ENCODE measurements at places on chromosomes 11 and 22.

DNA sequence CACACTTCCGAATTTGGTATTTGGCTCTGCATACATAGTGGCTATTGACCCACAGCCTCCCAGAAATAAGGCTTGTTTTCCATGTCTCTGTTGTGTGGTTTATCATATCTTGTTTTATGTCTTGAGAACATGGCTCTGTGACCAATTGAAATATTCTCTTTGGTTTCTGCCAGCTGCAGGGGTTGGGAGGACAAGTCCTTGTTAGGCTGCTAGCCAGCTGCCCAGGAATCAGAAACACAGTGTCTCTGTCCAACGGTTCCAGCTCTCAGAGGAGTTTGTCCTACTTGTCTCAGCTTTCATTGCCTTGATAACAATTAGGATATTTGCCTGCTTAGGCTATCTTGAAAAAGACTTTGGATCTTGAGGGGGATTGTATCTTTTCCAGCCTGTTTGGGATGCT, 6.0 kb upstream of the SLC7A4 start:
- DNase-seq, result peak; percentile 23

DNA sequence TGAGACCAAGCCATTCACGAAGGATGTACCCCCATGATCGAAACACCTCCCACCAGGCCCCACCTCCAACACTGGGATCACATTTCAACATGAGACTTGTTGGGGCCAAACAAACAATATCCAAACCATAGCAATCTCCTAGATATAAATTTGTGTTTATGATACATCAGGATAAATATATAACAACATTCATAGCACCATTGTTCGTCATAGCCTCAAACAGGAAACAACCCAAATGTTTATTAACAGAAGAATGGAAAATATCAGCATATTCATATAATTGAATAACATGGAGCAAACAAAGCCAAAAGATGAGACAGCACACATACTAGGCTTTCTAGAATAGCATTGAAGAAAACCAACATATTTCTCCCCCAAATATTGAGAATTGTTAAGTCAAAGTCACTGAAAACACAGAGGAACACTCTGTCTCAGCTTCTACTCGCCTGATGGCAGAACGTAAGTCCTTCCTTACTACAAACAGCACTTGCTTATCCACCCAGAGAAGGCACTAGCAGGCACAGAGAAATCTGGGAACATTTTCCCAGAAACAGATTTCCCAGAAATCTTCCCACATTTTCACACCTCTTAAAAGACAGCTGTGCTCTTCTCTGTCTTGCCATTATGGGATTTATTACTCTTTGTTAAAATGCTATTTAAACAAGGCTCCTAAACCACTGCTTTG, 8.1 kb upstream of the GDPD4 start:
- no peak for DNase-seq

GRCh38 chr22:49856343-49856742, 2.7 kb downstream of the ZBED4 start:
- DNase-seq, result no peak

GRCh38 chr22:50471962-50472361, 2.9 kb downstream of the SBF1 start:
- DNase-seq, result no peak

DNA sequence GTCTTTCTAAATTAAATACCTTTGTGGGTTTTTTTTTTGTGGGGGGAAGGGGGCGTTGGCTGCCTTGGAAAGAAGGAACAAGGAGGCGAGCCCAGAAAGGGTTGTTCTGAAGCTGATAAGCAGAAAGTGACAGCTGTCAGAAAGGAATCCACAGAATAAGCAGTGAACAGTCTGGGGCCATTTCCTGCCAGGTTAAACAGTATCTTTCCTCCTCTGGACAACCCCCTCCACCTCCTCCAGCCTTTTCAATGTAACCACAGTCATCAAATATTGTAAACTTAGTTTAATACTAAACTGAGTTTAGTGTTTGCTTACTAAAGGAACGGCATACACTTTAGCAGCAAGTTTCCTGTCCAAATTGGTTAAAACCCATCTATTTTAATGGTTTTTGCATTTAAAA, 271.2 kb upstream of the SYN3 start:
- no peak for DNase-seq

GRCh38 chr11:79396674-79397073, 44.2 kb downstream of the TENM4 start:
- DNase-seq, result peak; percentile 56

DNA sequence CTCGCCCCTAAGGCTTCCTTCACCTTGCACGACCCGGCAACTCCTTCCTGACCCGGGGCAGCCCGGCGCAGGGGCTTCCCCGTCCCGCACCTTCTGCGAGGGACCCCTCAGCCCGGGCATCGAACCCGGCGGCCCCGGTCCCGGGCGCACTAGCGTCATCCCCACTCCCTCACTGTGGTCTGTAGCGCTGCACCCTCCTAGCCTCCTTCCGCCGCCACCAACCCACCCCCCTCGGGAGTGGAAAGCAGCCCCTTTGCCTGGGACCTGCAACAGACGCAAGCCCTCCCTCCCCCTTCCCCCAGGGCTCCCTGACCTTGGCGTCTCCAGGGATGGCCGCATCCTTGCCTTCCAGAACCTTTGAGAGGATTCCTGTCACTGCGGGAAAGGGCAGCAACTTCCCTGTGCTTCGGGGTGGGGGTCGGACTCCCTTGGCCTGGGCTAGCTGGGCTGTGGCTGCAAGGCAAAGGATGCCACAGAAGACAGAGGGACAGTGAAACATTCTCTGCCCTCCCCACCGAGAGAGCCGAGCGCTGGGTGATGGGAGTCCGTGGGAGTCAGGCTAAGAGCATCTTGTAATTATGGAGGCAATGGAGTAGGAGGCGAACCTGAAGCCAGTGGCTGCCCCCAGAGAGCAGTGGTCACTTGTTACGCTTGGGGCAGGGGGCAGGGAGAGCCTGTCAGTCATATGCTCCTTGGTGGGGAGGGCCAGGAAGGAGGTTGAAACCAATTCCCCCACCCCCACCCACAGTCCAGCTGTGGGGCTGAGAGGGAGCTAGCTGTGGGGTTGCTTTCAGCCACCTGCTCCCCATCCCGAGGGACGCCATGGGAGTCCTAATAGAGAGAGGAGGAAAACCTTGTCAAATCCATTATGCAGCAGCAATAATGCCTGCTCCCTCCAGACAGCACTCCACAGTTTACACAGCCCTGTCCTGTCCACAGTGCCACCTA, 920 bp downstream of the TMEM132A start:
- DNase-seq, result no peak

DNA sequence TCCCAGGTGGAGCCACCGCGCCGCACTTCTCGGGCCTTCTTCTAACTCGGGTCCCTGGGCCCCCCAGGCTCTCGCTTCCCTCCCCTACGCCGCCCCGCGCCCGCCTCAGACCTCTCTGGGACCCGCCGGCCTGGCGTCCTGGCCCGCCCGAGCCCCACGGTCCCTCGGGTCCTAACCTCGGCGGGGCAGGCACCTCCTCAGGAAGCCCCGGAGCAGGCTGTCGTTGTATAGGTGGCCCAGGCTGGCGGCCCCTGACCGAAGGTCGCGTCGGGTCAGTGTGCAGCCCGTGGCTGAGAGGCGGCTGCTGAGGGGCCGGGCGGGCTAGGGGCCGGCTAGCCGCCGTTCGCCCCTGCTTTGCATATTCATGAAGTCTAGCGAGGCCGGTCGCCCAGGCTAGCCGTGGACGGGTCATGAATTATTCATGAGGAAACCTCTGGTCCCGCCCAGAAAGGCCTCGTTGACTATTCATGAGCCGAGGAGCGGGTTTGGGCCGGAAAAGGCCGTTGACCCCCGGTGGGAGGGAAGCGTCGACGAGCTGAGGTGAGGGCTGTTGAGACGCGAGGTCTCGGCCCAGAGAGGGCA, at the start of gene HORMAD2:
TSS of gene HORMAD2 (plus strand) at position 513 of the 582 bp plus-strand sequence. CDS start 13,489 bp downstream, outside the sequence.
- peak; percentile 64 for DNase-seq

DNA sequence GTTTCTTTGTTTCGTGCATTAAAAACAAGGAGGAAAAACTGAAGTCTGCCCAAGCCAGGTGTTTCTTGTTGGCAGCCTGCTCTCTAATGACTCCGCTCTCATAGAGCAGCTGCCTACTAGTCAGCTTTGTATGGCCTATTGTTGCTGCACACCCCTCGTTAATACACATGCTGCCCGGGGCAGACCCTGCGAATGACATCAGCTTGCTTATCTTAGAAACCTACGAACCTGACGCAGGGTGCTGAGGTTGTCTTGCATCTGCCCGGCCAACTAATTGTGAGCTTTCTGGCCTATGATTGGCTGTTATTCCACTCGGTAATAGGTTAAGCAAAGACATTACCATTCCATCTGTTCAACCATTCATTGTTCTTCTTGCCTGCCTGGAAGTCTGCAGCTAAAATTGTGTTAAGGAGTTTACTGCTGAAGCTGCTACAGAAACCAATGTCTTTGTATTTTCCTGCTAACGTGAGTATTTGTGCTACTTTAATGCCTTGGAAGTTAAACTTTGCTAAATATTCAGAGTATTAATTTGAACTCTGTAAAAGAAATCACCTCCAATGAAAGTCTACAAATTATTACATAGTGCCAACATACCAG, 37.5 kb downstream of the ZC3H12C start:
- peak; percentile 69 for DNase-seq

GRCh38 chr11:44110231-44110679, 14.8 kb downstream of the EXT2 start:
- peak; percentile 49 for DNase-seq

DNA sequence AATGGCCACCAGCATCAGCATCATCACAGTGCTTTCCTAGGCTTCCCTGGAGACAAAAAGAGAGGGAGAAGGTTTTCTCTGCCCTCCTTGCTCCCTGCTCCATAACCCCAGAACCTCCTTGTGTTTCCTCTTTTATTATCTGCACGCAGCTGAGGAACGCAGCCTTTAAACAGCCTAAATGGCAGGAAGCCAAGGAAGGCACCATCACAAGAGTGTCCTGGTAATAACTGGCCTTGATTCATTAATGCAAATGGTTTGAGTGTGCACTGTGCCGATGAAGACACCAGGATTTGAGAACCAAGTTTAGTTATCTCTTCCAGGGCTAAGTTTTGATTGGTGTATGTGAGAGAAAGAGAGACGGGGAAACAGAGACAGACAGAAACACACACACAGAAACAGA, 29.4 kb upstream of the DRD2 start:
- DNase-seq, result no peak

DNA sequence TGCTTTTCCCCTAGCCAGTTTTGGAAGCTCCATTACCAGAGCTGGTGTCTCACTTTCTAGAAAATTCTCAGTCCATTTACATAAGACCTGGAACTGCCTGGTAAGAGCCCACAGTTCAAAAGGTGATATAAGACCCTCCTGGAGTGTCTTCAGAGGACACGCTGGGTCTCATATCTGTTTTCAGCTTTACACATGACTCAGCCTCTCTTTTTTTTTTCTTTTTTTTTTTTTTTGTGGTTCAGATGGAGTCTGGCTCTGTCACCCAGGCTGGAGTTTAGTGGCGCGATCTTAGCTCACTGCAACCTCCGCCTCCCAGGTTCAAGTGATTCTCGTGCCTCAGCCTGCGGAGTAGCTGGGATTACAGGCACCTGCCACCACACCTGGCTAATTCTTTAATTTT, 30.7 kb downstream of the WEE1 start:
- no peak for DNase-seq

- no peak for DNase-seq
Observed at GRCh38 chr11:121437018-121437685, 15.0 kb upstream of the SORL1 start.

- DNase-seq, result no peak
Observed at GRCh38 chr22:26785932-26786331, 128.5 kb downstream of the MIAT start.

- peak; percentile 13 for DNase-seq
Observed at GRCh38 chr11:103546236-103546635, 437.0 kb downstream of the DYNC2H1 start.

GRCh38 chr22:28917747-28918549, 34.6 kb downstream of the ZNRF3 start:
- peak; percentile 81 for DNase-seq

- DNase-seq, result no peak
Observed at GRCh38 chr11:72629266-72629665, 45.0 kb downstream of the PDE2A start.

- peak; percentile 9 for DNase-seq
Observed at GRCh38 chr11:44096360-44097185, 1.1 kb downstream of the EXT2 start.

GRCh38 chr22:23205339-23206049, 25.2 kb downstream of the BCR start:
- no peak for DNase-seq

DNA sequence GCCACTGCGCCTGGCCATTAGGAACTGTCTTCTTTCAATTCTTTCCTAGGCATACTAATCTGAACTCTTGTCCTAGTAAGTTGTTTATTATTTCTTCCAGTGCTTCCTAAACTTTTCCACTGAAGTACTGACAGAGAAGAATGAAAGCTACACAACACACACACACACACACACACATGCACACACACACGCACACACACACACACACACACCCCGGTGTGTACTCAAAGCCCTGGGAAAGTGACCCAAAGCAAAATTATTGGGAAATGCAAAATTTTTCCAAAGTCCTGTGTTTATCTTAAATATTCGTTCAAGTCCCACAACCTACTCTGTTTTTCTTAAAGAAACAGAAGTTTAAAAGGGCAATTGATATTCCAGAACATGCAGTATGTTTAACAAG, 19.4 kb upstream of the SIK2 start:
- DNase-seq, result no peak

DNA sequence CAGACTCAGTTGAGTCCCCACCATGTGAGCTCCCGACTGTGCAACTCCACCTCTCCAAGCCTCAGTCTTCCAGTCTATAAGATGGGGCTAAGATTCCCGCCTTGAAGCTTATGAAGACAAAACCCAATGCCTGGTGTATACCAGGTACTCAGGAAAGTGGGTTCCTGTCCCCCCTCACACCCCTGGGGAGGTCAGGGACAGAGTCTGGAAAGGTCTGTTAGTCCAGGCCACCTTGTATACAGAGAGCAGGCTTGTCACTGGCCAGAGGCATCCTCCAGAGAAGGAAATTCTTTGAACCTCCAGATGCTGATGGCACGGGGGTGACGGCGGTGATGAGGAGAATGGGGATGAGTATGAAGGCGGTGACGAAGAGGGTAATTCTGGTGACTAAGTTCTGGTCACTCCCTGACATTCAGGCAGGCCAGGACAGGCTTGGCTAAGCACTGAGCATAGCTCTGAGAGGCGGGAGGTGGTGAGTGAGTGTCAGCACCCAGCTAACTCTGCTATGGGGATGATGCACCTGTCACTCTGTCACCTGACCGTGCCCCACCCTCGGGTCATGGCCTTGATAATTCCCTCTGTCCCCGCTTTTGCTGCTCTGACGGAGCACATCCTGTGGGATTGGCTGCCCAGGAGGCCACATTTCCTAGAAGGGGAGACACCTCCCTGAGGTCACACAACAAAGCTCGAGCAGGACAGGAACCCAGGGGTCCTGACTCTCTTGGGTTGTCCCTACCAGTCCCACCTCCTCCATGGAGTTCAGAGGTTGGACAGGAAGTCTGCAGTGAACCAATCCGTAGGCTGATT, 30.9 kb upstream of the CSNK1E start:
- DNase-seq, result no peak

DNA sequence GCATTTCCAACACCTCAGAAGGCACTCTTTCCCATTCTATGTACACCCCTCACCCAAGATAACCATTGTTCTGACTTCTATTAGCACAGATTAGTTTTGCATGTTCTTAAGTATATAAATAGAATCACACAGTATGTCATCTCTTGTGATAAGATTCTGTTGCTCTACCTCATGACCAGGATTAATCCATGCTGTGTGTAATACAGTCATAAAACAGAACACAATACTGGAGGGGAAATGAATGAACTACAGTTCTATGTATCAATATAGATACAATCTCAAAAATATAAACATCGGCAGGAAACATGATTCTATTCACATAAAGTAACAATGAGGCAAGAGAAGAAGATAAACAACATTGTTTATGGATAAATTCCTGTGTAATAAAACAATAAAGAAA, 151.5 kb downstream of the ATG16L2 start:
- DNase-seq, result no peak

All from astrocyte of the spinal cord (primary cell).